Mucosa of gallbladder (tissue), 1 donor: ENCODE measurements at places on chromosomes 2 and 18.
A peak's percentile ranks its signal among the peaks of the same experiment; 100 is the strongest.

- DNase-seq = no peak
These were observed 1279.0 kb upstream of the LRRTM1 start for GRCh38 chr2:81583311-81584108.

DNA sequence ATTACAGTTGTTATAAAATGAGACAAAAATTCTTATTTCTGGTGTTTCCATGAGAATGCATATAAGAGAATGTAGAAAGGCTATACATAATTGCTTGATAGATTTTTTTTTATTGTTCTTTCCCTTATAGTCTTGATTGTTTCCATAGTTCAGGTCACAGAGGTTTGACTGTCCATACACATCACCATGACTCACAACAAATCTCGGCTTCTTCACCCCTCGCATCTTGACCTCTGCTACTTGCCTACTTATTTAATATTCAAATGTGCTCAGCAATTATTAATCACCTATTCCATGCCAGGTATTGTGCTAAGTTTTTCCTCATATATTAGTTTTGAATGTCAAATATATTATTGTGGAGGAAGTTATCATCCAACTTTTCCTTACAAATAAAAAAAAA, 789.6 kb downstream of the RNF144A start:
- DNase-seq = no peak

DNA sequence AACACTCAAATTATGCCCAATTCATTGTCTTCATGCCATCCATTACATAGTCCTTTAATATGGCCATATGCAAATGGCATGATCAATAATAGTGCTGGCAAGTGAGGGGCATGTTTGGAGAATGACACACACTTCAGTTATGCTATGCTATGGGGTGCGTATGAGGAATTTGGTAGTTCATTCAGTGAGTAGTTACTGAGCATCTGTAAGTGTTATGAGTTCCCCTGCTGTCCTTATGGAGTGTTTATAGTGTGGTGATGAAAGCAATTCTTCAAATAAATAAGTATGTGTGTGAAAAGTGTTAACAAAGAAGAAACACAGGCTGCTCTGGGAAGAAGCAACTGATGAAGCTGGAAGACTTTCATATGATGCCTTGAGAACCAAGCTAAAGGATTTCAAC, 383.7 kb upstream of the SLC14A2 start:
- no peak for DNase-seq

DNA sequence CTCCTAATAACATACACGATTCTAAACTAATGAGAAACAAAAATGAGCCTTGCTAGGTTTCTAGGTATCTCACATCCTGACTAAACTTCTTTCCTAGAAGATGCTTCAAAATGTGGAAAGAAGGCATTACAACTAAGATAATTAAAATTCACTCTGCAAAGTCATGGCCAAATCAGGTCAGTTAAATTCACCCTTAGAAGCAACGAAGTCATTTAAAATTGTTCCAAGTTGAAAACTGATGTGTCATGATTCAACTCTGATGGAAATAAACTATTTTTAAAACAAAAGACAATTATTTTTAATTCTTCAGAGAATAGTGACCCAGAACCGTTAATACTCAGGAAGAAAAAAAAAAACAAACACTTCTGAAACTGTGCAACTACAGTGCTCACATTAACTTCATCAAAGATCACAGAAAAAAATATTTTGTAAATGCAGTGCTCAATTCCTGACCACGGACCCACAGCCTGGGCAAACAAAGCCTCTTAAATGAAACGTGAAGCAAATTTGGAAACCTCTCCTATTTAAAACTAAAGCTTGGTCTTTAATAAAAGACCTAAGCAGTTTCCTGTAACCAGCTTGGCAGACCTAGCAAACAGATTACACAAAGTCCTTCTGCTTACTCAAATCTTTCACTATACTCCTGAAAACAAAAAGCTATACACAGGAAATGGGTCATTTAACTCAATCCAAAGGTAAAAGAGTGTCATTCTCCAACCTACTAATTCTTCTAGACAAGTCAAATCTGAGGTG, 39.0 kb downstream of the CHN1 start:
- DNase-seq = no peak

DNA sequence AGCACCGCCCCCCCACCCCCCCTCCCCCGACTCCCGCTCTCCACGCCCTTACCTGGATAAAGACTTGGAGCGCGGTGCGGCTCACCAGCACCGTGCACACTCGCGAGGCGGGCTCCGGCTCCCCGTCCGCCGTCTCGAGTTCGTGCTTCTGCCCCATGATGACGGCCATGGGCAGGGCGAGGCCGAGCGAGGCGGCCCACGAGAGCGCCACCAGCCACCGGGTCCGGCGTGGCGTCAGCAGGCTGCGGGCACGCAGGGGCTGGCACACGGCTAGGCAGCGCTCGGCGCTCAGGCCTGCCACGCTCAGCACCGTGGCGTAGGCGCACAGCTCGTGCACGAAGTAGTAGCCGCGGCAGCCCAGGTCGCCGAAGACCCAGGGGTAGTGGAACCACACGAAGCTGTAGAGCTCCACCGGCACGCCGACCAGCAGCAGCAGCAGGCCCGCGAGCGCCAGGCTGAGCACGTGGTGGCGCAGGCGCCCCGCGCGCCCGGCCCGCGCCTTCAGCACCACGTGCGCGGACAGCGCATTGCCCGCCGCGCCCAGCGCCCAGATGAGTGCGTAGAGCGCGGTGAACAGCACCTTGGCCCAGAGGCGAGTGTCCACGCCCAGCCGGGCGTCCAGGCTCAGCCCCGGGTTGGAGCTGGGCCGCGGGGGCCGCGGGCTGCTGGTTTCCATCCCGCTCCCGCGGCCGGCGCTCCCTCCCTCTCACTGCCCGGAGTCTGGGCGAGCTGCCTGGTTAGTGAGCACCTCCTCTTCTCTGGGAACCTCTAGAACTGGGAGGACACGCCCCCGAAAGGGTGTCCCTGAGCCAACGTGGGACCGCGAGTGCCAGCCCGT, at the start of gene NTSR2:
Gene NTSR2, minus strand, starts transcription at position 742 of the 838 bp plus-strand sequence. Its CDS starts 66 bp downstream, at position 676.
- DNase-seq = peak; percentile 68

- DNase-seq = no peak
These were observed 1.0 kb downstream of the CXCR4 start for GRCh38 chr2:136116813-136117390.

DNA sequence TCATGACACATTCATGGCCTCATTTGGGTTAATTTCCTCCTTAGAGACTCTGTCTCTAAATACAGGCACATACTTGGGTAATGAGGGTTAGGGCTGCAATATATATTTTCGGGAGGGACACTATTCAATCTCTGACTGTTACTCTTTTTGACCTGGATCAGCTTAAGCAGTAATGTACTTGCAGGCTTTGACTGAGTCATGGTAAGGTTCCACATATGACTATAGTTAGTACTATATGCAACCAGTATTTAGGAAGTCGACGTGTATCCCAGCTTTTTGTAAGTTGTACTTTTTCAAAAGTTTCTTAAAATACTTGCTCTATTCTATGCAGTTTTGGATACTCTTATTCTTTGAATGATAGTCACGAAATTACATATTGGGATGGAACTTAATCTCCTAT, 37.2 kb upstream of the CDH19 start:
- DNase-seq = no peak

DNA sequence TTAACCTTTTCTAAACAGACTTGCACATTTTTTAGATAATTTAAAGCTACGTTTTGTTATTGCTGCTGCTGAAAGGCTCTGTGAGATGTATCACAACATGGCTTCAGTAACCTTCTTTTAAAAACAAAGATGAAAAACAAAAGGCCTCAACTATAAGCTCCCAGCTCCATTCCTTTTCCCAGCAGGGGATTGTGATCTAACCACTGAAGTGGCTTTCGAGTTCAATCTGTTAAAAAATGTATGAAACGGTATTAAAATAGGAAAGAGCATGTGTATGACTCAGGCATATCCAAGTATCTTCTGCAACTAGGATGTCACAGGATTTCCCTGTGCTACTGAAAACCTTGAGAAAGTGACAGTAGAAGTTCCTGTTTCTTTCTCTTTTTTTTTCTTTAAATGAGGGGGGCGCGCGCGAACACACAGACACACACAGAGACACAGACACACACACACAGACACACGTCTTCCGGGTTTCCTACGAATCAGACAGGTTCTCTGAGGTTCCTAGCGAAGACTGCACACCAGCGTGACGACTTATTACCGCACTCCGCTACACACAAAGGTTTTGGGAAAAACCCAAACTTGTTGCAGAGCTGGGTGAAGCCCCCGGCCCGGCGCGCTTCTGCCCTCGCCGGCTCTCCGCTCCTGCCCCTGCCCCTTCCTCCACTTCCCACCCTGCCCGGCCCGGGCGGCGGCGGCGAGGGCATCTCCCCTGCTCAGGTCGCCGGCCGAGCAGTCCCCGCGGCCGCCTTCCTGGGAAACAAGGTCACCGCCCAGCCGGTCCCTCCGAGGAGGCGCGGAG, 86.8 kb downstream of the RBMS1 start:
- peak; percentile 61 for DNase-seq

DNA sequence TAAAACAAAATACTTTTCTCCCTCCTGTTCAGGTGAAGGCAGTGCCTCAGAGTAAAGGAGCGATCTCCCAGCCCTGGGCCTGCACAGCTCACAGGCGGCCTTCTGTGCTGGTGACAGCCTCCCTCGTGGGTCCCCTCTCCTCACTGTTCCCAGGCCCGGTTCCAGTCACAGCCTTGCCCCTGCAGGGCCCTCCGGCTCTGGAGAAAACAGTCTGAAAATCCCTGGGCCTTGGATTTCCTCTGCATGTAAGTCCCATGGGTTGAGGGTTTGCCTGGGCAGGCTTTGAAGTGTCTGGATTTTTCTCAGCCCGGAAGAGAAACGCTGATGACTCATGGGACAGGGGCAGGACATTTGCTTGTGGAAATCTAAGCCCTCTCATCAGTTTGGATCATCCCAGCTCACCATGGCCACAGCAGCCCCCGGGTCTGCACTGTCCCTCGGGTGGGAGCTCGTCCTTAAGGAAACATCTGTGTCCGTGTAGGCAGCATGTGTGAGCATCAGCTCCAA, 186.1 kb upstream of the RAB12 start:
- DNase-seq = no peak

- no peak for DNase-seq
These were observed 130.4 kb downstream of the ZNF236 start for GRCh38 chr18:76952747-76953146.

- no peak for DNase-seq
These were observed 23.9 kb downstream of the BAZ2B start for GRCh38 chr2:159592441-159592840.

- no peak for DNase-seq
These were observed 75.8 kb downstream of the LNPK start for GRCh38 chr2:175926272-175926671.

GRCh38 chr18:26448714-26449159, 99.6 kb downstream of the KCTD1 start:
- no peak for DNase-seq

GRCh38 chr2:215382011-215382410, 53.9 kb downstream of the FN1 start:
- DNase-seq = no peak

DNA sequence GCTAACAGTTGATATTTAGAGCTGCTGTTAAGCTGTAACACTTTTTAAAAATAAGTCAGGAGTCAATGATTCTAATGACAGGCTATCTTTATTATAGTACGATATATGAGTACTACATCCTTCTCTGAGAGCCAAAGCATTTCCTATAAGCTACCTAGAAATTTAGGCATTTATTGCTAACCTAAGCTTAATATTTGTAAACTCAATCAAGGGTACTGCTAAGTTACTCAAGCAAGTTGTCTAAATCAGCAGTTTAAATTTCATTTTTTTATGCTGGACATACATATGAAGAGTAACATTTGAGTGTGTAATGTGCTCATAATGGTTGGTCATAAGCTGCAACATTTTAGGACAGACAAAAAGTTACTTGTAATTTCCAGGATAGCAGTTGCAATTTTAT, 1576.5 kb upstream of the NXPH2 start:
- no peak for DNase-seq

DNA sequence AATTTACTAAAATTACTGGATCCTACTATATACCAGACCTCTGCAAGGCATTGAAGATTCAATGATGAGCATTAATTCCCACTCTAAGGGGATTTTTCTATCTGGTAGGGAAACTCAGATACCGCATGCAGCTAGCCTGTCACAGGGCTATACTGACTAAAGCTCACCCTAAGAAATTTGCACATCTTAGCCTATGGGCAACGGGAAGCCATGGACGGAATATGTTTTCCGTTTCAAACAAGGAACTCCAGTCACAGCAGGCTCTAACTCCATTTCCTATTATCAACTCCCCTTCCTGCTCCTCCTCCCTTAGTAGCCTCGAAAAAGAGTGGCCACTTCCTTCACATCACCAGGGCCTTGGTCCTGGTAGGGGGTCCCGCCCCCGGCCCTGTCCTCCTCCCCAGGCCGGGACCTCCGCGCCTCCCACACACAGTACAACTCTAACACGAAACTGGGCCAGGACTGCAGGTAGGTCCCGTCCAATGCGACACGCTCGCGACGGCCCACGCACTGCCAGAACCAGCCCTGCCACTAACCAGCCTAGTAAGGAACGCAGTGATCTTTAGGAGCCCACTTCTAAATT, 659 bp upstream of the COX5B start:
- no peak for DNase-seq
